ENCODE measurements at places on chromosomes 7 and 10.

DNA sequence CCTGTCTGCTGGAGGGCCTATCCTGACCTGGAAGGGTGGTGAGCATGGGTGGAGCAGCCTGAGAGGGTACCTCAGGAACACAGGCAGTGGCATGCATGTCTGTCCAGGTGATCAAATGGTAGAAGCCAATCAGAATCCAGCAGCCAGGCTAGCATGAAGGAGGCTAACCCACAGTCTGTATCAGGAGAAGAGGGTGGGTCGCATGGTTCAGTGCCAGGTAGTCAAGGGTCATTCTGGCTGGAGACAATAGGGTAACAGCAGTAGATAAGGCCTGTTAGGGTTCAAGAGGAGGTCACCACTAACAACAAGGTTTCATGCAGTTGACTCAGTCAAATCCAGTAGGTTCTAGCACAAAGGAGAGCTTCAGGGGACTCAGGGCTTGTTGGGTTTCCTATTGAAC is 10.4 kb downstream of the ALDH18A1 start:
- no peak for DNase-seq

- no peak for DNase-seq
These were observed 38.3 kb downstream of the TSPAN15 start for GRCh38 chr10:69489506-69490090.

- no peak for DNase-seq
These were observed 6.6 kb downstream of the DGKI start for GRCh38 chr7:137839903-137840779.

GRCh38 chr10:91521439-91521838 is 111.3 kb downstream of the HECTD2 start:
- DNase-seq, result no peak

- no peak for DNase-seq
These were observed 70.8 kb downstream of the ASB13 start for GRCh38 chr10:5595591-5595990.

- no peak for DNase-seq
These were observed 479.3 kb upstream of the PODXL start for GRCh38 chr7:132035517-132036362.

DNA sequence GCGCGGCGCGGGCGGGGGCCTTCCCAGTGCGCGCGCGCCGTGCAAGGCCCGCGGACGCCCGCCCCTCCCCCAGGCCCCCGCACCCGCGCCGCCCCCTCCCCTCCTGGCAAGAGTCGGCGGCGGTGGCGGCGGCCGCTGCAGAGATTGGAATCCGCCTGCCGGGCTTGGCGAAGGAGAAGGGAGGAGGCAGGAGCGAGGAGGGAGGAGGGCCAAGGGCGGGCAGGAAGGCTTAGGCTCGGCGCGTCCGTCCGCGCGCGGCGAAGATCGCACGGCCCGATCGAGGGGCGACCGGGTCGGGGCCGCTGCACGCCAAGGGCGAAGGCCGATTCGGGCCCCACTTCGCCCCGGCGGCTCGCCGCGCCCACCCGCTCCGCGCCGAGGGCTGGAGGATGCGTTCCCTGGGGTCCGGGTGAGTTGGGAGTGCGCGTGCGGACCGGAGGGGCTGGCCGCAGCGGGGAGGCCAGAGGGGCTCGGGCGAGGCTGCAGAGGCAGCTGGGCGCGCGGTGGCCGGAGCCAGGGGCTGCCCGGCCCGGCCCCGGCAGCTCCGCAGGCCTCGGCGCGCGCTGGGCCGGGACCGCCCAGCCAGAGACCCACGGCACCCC is at the start of gene BMPR1A:
BMPR1A (plus strand) TSS at position 109 of the 602 bp plus-strand sequence. CDS start 119,400 bp downstream, outside the sequence.
- no peak for DNase-seq

GRCh38 chr7:84900215-84900614 is 286.6 kb downstream of the SEMA3D start:
- DNase-seq, result no peak

- no peak for DNase-seq
These were observed 43.7 kb downstream of the ASZ1 start for GRCh38 chr7:117383483-117384189.

- DNase-seq, result no peak
These were observed 78.9 kb upstream of the GPR22 start for GRCh38 chr7:107390916-107391315.

DNA sequence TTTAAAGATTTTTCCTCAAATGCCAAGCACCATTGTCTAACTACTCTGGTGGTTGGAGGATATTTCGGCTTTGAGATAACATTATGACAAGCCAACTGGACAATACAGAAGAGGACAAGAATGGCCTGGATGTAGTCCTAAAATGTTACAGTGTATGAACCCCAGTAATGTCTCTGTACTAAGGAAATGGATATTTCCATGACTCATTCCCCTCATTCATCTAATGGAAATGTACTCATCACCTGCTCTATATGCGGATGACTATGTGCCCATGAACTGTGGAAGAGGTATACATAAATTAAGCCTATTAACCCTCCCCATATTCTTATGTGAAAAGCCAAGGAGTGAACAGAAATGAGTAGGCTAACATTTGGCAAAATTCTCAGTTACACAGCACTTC is 207.9 kb downstream of the CACNA2D1 start:
- no peak for DNase-seq

- no peak for DNase-seq
These were observed 11.0 kb downstream of the MAPK8 start for GRCh38 chr10:48317321-48317990.

- DNase-seq, result no peak
These were observed 42.9 kb downstream of the PTPRN2 start for GRCh38 chr7:158544708-158545107.

DNA sequence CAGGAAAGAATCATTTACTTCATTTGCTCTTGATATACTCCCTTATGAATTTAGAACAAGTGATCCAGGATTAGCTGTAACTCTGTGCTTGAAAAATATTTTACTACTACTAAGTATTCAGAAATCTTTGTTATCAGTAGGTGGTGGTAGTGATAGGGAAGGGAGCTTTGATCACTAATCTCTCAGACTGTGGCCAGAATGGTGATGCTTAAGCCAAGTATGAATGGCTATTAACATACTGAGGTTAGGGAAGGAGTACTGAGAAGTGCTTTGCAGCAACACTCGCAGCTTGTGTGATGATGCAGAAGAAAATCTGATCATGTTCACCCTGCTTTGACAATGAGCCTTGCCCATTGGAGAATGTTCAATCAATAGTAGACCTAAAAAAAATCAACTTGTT is 29.3 kb downstream of the AP3M1 start:
- DNase-seq, result no peak

DNA sequence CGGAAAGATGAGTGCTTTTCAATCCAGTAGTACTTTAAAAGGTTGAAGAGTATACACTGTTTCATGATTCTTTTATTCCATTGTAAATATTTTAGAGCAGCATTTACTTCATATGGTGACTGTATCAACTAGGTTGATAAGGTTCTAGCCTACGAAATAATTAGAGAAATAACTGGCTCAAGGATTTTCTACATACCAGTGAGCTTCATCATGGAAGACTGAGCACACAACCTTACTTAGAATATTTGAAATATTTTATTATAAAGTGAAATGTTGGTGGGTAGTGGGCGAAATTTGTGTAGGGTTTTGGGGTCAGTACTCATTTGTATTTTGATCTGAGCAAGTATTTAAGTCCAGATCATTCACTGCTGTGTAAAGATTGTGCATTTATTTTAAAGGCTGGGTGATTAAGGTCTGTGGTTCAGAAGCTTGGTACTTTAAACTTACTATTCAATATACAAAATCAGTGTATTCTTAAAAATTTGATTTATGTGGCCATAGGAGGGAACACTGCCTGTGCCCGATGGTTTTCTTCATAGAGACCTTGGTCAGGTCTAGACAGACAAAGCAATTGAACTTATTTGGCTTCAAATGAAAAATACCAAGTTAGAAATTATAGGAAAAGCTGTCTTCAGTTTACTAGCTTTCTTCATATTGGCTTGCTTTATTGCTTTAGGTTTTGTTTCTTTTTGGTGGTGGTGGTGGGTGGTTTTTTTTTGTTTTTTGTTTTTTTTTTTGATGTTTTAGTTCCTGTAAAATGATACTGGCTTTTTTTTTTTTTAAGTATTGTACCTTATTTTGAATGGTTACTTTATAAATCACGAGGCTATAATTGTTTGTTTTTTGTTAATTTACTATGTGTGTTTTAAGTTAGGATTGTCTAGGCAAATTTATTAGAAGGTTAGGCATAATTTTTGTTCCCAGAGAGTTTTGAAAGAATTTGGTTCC is 3.0 kb downstream of the KMT2E start:
- no peak for DNase-seq

- DNase-seq, result no peak
These were observed 66.2 kb downstream of the VPS41 start for GRCh38 chr7:38842746-38843145.

DNA sequence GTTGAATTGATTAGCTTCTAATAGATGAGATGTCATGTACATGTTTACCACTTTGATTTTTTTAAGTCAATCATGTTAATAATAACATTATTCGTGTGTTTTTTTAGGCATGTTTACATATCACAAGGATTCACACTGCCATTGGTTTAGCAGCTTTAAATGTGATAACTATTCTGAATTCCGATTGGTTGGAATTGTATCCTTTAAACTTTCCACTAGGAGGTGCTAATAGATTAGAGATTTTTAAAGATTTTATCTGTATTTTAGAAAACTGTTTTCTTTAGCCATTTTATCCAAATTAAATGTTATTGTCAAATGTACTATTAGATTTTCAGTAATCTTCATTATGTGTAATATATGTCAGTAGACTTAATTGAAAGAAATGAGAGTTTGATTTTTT is 83.2 kb downstream of the HECTD2 start:
- peak; percentile 42 for DNase-seq

GRCh38 chr7:135224027-135224426 is 9.6 kb upstream of the STRA8 start:
- peak; percentile 27 for DNase-seq

DNA sequence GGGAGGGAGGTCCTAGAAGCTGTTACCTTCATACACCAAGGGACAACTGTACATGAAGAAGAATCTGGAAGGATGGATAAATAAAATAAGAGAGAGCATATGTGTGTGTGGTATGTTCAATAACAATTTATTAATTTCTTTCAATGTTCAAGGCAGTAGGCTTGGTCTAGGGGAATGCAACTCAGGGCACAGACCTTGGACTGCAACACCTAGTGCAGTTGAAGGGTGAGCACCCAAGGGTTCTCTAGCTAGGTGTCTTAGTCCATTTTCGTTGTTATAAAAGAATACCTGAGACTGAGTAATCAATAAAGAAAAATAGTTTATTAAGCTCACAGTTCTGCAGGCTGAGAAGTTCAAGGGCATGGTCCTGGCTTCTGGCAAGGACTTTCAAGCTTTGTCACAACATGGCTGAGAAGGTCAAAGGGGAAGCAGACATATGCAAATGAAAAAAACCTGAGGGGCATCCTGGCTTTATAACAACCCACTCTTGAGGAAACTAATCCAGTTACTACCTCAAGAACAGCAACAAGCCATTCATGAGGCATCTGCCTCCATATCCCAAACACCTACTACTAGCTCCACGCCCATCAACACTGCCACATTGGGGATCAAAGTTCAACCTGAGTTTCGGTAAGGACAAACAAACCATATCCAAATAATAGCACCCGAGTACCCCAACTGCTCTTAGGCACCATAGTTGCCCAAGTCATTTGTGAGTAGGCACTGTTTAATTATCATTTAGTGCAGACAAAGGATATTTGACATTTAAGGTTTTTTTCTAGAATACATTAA is 15.7 kb upstream of the SGCE start:
- no peak for DNase-seq

DNA sequence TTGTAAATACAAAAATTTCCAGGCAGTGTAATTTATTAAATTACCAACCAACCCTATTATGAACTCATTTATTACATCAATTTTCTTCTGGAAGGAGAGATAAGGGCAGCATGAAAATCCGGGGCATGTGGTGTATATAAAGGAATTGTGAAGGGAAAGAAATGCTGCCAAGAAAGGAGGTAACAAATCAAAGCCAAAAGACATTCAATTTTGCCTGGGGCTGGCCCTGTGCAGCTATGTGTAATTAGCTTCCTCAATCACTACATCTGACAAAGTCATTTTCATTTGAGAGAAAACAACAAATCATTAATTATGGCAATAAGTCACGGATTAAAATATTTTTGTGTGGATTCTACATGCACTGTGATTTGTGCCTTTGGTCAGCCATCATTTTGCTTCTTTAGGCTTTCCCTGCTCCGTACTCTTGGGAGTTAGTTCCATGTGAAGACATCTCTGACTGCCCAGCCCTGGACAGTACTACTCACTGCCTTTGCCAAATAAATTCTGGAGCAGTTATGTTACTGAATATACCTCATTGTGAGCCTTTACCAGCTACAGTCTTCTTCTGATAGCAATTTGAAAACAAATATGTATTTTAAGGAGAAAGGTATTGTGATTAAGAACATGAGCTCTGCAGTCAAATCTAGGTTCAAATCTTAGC is 191.7 kb downstream of the RELN start:
- no peak for DNase-seq

DNA sequence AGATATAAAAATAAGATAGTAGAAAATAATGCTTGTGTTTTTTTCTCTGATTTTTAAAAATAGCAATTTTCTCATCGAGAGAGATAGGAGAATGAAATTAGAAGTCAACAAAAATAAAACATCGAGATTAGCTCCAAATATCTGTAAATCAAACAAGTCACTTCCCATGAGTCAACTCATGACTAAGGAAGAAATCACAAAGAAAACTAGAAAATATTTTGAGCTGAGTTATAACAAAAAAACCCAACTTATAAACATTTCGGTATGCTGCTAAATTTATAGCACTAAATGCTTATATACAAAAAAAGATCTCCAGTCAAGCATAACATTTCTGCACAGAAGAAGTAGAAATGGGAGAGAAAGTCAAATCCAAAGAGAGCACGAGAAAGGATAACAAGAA is 140.1 kb downstream of the ITGA8 start:
- no peak for DNase-seq

DNA sequence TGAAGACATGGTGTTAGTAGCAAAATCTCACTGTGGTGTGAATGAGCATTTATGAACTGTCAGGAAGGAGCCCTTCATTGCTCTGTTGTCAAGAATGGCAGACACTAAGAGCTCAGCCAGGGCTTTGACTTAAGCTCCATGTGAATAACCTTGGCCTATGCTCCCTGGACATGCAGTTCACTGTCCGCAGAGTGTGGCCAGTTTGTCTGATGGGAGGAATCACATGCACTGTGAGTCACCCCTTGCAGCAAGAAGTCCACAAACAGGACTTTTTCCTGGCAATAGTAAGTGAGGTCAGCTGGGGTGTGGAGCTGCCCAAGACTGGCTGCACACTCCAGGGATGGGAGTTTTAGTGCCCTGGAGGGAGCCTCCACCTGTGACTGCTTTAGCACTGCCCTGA is 49.5 kb downstream of the ZNF37A start:
- no peak for DNase-seq

- DNase-seq, result no peak
These were observed 17.2 kb upstream of the CALN1 start for GRCh38 chr7:72429316-72429715.

GRCh38 chr7:102427019-102427405 is 6.4 kb upstream of the ORAI2 start:
- peak; percentile 26 for DNase-seq

- no peak for DNase-seq
These were observed 47.5 kb upstream of the HNRNPH3 start for GRCh38 chr10:68284062-68285001.

Measured in hematopoietic multipotent progenitor cell treated with erythropoietin and hydrocortisone succinate and interleukin-3 and kit ligand, for 6 days (in vitro differentiated cells).